ENCODE measurements at places on chromosomes 7 and 10.

- DNase-seq, result no peak
Measured at GRCh38 chr10:122981066-122981464, 864 bp downstream of the PSTK start.

- peak; percentile 45 for DNase-seq
Measured at GRCh38 chr10:101566333-101567164, 21.5 kb downstream of the POLL start.

DNA sequence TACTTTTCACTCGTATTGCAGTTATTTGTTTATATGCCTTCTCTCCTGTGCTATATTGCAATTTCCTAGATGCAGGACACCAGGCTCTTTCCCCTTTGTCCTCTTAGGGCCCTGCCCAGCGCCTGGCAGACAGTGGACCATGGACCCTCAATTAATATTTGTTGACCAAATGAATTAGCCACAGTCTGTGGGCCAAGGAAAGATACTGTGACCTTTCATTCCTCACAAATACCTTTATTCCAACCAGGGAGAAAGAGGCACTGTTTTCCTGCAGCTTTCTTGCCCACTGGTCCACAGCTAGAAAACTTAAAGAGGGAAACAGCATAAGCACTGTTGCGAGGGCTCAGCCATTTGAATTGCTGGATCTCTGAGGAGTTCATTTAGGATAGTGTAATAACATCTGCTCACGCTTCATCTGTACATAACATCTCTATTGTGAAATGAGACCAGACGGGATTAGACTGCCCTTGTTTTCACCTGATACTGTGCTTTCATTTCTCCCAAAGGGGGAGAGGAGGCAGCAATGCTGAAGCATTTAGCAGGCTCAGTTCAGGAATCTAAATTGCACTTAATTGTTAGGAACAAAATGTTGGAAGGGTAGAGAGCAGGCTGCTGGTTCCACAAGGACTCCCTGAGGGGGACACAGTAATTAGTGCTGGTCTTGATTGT is 46.7 kb downstream of the TNS3 start:
- DNase-seq, result no peak

DNA sequence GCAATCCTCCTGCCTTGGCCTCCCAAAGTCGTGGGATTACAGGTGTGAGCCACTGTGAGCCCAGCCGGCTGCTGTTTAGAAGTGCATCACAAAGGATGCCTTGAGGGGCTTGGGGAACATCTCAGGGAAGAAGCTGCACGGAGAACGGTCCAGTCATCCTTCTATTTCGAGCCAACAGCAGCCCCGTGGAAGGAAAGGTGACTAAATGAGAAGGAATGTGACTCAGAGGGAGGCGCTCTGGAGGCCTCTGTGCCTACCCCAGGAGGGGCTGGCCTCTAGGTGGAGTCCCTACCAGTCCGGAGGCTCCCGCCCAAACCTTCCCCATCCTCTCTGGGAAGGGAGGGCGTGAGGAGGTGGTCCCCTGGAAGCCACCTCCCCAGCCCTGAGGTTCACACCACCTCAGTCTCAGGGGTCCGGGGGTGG is 76.2 kb downstream of the CTBP2 start:
- no peak for DNase-seq

GRCh38 chr7:43461349-43462024 is 121.4 kb upstream of the STK17A start:
- no peak for DNase-seq

GRCh38 chr10:23742807-23743206 is 303.9 kb downstream of the OTUD1 start:
- DNase-seq, result no peak

DNA sequence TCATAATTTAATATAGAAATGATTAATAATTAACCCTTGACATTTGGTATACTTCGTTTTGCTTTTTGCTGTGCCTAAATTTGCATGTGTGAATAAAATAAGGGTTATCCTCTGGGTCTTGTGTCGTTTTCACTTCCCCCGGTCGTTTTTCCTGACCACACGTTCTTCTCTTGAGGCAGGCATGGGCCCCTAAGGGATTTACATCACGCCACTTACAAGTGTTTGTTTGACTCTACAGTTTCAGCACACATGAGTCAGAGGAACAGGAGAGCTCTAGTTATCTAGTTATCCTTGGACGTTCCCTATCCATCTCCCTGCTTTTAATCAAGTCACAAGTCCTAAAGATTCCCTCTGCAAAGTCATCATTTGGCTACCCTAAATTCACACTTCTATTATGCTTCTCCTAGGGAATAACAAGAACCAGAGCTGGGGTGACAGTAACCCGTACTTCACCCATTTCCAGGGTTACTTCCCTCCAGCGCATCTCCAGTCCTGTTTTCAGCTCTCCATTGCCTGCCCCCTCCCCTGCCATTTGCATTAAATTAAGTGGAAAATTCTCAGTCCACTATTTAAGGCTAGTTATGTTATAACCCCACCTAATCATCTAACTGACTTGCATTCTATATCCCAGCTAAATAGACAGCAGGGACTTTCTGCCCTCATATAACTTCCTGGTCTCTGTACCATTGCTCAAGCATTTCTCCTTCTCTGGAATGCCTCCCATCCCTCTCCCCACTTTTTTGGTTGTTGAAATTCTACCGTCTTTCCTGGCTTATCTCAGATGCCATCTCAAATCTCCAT is 206.9 kb downstream of the PTEN start:
- DNase-seq, result no peak

GRCh38 chr10:130708465-130709070 is 572.4 kb downstream of the GLRX3 start:
- DNase-seq, result no peak

DNA sequence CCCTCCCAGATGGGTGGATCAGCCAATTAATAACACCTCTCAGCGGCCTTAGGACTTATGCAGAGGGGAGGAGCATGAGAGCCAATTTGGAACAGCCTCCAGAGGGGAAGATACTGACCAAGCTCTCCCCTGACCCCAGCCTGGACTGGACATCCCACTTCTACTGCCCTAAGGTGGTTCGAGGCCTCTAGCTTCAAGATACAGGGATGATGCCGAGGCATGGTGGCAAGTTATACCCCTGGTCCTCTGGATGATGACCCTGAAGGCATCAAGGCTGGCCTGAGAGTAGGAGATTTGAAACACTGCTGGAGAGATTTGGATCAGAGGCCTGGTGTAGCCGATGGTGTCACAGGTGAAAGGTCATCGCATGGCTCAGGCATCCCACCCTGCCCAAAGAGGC is 3.2 kb downstream of the CDH23 start:
- no peak for DNase-seq

- no peak for DNase-seq
Measured at GRCh38 chr10:132456881-132457280, 59.9 kb downstream of the PWWP2B start.

GRCh38 chr7:101156277-101156676 is 2.0 kb downstream of the AP1S1 start:
- DNase-seq, result no peak

GRCh38 chr10:48572414-48572813 is 32.5 kb downstream of the ARHGAP22 start:
- no peak for DNase-seq

DNA sequence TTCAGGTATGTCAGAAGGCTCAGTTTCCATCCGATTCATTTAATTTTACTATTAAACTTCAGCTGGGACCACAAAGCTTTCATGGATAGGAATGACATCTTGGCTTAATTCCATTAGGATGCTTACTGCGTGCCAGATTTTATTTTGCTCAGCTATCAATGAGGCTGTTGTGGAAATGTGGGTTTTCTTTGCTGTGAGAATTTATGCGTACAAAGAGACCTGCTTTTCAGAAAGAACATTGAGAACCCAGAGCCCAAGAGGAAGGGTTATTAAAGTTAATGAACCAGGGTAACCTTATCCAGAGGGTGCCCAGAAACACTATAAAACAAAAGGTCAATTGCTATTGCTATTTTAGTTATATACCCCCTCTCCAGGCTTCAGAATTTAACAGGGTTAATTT is 98.3 kb downstream of the MKLN1 start:
- DNase-seq, result no peak

GRCh38 chr7:154679379-154680053 is 323.4 kb downstream of the PAXIP1 start:
- no peak for DNase-seq

DNA sequence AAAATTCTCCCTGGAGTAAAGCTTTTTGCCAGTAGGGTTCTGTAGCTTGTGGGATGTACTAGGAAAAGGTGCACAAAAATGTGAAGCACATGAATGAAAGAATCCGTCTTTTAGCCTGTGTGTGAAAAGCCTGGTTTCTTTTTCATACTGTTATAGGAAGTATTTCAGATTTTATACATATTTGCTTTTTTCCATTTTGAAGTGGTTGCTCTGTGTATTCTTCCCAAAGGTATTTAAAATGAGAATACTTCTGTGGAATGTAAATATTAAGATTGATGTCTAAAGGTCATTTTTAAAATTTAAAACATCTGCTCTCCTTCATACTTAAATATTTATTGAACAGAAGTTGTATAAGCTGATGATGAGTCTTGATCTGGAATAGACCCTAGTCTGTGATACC is 96.8 kb downstream of the CDK14 start:
- no peak for DNase-seq

DNA sequence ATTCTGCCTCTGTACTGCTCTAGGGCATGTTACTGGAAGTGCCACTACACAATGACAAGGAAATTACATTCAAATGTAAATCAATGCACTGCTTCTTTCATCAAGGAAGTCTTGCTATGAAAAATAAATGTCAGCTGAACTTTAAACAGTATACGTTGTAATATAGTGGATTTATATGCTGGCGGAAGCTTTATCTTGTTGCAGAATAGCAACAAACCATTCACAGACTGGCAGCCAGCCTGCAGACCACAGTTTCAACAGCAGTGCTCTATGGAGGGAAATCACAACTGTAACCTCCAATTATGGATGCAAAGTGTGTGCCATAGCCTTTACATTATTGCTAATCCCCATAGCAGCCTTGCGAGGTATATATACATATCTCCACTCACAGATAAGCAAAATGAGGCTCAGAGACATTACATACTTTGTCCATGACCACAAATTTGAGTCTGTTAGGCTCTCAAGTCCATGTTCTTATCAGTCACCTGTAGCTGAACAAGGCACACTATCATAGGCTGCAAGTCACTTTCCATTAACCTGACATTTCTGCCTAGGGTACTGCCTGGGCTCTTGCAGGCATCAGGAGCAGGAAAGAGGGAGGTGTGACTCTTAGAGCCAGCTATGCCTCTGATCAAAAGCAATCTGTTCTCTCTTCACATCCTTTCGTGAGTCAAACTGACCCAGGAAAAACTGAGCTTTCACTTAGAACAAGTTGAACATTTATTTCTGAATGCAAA is 22.6 kb downstream of the COL28A1 start:
- DNase-seq, result no peak

DNA sequence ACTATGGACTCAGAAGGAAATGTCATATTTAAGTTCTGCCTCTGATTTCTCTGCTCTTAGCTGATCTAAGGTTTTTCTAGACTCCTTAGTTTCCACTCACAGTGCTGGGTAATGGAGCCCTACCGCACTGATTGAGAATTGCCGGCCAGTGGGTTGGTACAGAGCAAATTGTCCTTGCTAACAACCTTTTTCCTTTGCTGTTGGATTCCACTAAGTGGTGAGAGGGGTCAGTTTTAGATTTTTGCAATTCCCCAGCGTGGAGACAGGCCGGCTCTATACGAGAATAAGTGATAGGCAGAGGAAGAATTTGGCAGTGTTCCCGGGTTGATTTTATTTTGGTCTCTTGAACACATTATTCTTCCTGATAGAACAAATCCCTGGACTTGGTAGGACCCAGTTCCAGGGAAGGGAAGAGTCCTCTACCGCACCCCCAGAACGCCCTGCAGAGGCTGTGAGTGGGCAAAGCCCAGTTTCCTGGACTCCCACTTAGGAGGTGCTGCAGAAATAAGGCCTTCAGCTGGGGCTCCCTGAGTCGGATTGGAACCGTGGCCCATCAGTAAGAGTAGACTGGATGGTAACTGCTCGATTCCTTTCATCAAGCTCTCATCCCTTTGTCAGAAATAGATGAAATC is 3.0 kb upstream of the NRP1 start:
- no peak for DNase-seq

- DNase-seq, result no peak
Measured at GRCh38 chr7:132145466-132145865, 430.8 kb downstream of the PLXNA4 start.

- DNase-seq, result peak; percentile 88
Measured at GRCh38 chr10:74418285-74418872, 267.4 kb downstream of the ADK start.

DNA sequence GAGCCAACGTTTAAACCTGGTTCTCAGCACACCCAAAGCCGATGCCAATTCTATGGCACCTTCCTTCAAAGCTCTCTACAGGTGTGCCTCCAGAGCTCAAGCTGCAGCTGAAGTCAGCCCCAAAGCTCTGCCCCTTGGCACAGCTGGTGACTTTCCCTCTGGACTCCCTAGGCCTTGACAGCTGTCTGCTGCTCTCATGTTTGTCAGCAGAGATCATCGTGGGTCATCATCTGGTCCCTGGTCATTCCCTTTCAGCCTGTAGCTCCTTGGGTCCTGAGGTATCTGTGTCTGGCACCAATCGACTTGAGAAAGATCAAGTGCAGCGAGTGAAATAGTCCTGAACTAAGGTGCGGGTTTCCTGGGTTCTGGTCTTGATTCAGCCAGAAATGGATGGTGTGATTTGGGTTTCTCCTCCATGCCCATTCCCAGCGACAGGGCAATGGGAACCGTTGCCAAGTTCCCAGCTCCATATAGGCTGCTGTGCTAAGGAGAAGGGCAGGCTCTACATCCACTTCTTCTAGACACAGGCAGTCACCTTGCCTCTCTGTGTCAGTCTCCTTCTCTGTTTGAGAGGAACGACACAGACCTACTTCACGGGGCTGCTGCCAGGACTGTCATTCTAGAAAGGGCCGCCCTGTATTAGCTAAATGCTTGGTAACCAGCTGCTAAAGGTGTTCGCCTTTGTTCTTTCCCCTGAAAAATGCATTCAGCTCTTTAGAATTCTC is 3.6 kb downstream of the PKD1L1 start:
- DNase-seq, result no peak

DNA sequence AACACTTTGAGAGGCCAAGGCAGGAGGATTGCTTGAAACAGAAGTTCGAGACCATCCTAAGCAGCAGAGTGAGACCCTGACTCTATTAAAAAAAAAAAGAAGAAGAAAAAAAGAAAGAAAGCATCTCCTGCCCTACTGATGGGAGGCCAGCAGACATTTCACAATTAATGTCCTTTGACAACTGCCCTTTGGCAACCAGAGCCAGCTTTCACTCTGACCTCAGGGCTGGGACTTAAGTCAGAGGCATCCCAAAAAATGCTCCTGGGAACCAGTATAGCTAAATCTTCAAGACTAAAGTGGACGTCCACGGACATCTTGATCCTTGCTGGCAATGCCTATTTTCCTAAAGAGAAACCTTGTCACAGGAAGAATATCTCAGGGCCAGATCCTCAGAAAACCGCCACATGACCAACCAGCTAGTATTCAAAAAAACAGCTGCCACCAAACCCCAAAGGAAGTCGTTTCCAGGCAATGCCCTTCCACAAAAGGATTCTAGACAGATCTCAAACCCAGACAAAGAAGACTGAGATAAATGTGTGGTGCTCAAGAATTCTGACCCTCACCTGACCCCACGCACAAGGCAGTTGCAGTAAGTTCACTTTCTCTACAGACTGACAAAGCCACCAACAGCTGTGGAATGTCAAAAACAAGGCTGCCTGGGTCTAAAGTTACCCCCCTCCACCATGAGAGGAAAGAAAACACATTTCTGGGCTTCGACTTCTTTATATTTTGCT is 18.4 kb downstream of the GFRA1 start:
- DNase-seq, result no peak
